COR-L47 (cell line): ENCODE measurements at places on chromosomes 12 and 14.

DNA sequence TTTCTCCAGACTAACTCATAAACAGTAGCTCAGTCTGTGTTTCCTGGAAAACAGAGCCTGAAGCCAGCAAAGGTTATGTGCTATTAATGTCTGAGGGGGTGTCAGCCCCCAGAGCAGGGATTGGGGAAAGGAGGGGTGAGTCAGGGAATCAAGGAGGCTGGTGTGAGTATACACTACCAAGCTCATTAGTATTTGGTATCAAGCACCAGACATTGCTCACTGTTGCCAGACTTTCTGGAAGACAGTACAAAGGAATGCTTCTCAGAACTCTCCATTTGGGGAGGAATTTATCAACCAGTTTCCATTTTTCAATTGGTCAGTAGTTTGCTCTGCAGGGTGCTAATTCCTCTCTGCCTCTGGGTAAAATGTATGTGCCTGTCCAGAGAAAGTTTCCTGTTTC lies 443.4 kb downstream of the GLT1D1 start:
- no peak for DNase-seq

DNA sequence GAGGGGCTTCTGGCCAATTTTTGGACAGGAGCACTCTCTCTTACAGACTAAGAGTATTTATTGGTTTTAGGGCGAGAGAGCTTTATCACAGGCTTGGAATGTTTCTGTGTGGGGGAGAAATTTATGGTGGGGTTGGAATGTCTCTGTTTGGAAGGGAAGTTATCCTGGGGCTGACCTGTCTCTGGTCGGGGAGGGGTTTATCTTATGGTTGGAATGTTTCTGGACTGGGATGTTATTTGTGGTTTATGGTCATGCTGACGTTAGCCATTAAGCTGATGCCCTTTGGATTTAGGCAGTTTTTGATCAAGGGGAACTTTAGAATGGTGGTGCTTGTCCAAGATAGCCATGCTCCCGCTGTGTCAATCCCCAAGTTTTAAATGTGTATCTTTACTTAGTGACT lies 614.8 kb downstream of the DIO2 start:
- no peak for DNase-seq

GRCh38 chr14:100972118-100972897 lies 68.8 kb upstream of the RTL1 start:
- DNase-seq, result no peak

- no peak for DNase-seq
These were observed 21.2 kb downstream of the TDG start for GRCh38 chr12:103986829-103987228.

GRCh38 chr12:77800501-77800900 lies 30.2 kb upstream of the NAV3 start:
- DNase-seq, result no peak

DNA sequence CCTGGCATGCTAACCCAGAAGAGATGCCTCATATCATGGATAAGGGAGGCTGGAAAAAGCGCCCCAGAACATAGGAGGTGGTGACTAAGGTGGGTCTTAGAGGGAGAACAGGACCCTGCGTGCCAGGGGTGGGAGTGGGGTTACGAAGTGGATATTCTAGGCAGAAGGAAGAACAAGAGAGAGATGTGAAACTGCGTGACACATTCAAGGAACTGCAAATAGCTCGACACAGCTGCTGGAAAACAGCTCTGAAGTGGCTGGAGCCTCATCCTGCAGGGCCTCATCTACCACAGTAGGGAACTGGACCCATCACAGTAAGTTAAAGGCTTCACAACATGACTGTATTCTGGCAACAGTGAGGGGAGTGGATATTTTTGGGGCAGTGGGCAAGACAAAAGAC lies 61.1 kb downstream of the RNF34 start:
- no peak for DNase-seq

GRCh38 chr12:51128919-51129318 lies 44.0 kb downstream of the TFCP2 start:
- no peak for DNase-seq

GRCh38 chr12:32615441-32615840 lies 63.7 kb upstream of the DNM1L start:
- DNase-seq, result no peak

GRCh38 chr14:65334765-65335410 lies 77.6 kb upstream of the FUT8 start:
- DNase-seq, result no peak

GRCh38 chr12:27627123-27627852 lies 69.0 kb upstream of the REP15 start:
- DNase-seq, result no peak

DNA sequence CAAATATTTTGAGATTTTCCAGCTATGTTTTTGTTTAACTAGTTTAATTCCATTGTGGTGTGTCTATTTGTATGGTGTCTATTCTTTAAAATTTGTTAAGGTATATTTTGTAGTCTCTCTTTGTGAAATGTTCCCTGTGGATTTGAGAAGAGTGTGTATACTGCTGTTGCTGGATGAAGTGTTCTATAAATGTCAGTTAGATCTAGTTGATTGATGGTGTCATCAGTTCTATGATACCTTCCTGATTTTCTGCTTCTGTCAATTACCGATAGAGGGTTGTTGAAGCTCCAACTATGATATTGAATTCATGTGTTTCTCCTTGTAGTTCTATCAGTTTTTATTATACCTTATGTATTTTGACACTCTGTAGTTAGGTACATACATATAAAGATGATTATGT lies 53.1 kb downstream of the FUT8 start:
- DNase-seq, result no peak

- DNase-seq, result no peak
These were observed 40.7 kb upstream of the HDAC7 start for GRCh38 chr12:47860279-47860841.

- no peak for DNase-seq
These were observed 41.6 kb downstream of the RNF34 start for GRCh38 chr12:121441555-121441954.

DNA sequence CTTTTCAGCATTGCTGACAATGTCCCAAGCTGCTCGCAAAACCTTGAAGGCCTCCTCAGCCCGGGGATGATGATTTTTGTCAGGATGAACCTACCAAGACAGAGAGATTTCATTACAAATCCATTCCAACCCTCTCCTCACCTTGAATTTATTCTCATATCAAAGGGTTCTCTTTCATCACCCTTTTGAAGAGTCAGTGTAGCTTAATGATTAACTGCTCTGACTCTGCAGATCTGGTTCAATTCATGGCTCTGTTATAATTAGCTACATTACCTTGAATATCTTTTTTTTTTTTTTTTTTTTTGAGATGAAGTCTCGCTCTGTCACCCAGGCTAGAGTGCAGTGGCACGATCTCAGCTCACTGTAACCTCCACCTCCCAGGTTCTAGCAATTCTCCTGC lies 5.6 kb downstream of the ORMDL2 start:
- no peak for DNase-seq

GRCh38 chr12:53764615-53765014 lies 12.8 kb upstream of the CISTR start:
- no peak for DNase-seq

DNA sequence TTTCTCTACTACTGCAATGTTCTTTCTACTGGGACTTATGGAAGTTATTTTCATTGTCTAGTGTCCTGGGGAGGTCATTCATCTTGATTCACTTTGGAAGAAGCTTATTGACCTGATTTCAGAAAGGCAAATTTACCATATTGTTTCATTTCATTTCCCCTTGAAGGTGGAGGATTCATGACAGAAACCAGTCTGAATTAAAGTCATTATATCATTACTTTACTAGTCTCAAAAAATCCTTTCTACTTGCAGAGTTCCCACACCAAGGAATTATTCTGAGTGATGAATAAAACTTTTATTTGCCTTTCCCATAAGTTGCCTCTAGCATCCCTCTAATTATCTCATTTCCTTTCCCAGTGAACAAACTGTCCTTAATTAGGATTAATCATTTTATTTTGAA lies 163.8 kb downstream of the RASSF9 start:
- DNase-seq, result no peak

GRCh38 chr12:115037830-115038229 lies 353.9 kb upstream of the TBX3 start:
- no peak for DNase-seq

DNA sequence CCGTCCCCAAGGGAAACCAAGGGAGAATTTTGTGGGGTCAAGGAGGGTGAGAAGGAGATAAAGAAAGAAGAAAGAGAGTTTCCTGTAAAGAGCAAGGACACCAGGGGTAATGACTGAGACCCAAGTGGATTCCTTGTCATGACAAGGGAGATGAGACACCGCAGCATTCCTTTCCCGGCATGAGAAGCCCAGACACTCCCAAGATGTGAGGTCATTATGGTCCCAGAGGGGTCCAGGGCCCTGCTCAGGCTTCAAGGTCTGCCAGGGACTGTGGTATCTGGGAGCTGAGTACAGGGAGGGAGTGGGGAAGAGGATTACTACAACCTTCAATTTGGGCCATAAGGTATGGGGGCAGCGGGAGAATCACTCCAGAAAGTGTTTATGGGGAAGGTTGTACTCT lies 58.1 kb downstream of the SPTB start:
- DNase-seq, result no peak

DNA sequence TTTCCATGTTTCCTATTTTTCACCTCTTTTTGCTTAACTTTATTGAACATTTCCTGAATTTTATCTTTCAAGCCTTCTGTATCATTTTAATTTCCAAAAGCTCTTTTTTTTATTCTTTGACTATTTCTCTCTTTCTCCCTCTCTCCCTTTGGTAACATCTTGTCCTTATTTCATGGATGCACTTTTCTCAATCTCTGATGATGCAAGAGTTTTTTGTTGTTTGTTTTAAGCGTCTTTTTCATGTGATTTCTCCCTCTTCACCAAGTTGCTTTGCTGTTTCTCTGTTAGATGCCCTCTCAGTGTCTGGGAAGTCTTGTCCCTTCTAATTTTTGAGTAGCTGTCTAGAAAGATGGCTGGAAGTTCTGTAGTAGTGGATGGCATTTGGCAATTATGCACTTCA lies 62.6 kb downstream of the ANO6 start:
- no peak for DNase-seq

DNA sequence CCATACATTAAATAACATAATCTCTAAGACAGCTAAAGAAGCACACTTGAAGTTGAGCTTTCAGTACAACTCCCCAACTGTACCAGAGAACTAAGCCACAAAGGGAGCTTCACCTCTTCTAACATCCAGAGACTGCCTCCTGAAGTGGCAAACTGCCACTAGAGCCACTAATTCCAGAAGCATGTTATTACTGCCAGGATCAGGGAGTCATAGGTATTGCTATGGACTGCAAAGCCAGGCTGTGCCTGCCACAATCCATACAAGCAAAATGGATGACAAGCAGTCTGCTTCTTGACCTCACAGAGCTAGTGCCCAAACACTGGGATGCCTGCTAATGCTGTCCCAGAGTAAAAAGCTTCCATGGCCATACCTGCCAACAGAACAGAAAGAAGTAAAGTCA lies 160.1 kb downstream of the STXBP6 start:
- DNase-seq, result no peak

- no peak for DNase-seq
These were observed 37.7 kb downstream of the PPFIBP1 start for GRCh38 chr12:27561535-27562350.

DNA sequence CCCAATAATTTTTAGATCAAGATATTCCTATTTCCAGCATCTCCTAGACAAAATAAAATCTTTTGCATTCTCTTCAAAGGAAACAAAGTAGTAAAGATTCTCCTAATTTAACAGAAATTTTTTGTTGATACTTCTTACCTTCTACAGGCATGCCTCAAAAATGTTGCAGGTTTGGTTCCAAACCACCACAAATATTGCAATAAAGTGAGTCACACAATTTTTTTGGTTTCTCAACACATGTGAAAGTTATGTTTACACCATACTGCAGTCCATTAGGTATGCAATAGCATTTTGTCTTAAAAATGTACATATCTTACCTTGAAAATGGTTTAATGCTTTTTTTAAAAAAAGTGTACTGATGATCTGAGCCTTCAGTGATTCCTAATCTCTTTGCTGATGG lies 65.6 kb upstream of the USP15 start:
- DNase-seq, result no peak

DNA sequence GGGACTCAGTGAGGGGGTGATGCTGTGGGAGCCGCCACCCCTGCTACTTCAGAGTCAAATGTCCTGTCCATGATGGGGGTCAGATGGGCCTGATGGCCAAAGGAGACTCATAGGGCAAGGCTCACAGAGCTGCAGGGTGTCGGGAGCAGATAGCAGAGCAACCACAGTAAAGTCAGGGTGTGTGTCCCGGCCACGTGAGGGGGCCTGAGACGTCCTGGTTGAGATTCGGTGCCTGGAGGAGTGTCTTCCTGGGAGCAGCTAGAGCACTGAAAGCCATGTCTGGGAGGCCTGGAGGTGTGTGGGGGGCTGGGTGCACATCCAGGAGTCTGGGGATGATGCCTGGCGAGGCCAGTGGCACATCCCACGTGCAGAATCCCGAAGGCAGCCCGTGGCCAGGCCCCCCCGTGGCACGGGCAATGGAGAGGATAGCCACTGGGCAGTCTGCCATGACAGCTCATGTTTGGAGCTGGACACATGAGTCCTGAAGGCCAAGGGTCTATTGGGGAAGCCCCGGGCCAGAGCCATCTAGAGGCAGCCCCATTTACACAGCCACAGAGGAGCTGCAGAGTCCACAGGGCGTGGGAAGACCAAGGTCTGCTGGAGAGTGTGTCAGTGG lies 308.0 kb upstream of the SFSWAP start:
- DNase-seq, result no peak

- no peak for DNase-seq
These were observed 1288.4 kb downstream of the AACS start for GRCh38 chr12:126353604-126354003.

GRCh38 chr12:64723630-64724029 lies 35.6 kb downstream of the GNS start:
- no peak for DNase-seq

DNA sequence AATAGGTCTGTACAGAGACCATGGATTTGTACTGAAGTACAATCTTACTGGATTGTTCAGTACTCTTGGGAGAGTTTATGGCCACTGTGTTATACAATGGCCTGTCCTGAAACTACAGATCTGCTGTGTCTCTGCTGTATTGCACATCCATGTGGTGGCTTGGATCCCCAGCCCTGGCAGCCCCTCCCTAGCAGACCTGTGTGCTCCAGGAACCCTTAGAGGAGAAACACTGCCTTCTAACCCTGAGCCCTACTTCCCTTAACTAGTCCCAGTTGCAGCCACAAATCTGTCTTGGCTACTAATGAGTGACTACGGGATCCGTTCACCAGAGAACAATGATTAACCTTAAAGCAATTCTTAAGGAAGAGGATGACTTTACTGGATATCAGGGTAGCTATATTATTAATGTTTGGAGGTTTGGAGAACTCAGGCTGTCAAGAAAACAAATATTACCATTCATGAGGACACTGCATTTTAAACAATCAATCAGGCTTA lies 27.7 kb downstream of the RNF34 start:
- DNase-seq, result no peak

- DNase-seq, result no peak
These were observed 297.6 kb downstream of the DAD1 start for GRCh38 chr14:22291406-22291805.

DNA sequence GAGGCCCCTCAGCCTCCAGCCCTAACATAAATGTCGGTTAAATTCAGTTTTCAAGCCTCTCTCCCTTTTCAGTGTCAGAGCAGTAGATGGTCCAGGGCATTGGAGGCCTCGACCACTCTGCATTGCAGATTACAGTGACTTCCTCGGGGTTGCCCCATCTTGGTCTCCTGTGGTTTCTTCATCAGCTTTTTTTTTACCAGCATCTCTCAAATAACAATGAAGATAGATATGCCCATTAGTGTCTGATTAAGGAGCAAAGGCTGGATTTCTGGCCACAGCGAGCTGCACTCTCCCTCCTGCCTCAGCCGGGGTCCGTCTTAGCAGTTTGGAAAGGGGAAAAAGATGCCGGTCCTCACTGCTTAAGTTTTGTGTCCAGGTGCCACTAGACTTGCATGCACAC lies 49.7 kb downstream of the C14orf132 start:
- DNase-seq, result no peak

- no peak for DNase-seq
These were observed 88.0 kb upstream of the TMEM132C start for GRCh38 chr12:128178966-128179365.
